AG04449 (cell line): ENCODE measurements at places on chromosomes 5 and 9.
A peak's percentile ranks its signal among the peaks of the same experiment; 100 is the strongest.

DNA sequence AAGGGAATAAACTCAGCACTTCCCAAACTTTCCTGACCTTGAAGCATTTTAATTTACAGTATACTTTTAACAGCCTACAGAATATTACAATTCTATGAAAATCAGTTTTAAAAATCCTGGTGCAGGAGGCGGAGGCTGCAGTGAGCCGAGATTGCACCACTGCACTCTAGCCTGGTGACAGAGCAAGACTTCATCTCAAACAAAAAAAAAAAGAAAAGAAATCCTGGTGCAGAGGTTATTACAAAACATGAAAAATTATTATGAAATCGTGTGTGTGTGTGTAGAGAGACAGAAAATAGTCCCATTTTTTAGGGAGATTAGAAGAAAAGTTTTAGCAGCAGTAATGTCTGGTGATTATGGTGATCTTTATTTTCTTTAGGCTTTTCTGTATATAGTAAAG, 26.9 kb downstream of the GOLPH3 start:
- no peak for DNase-seq

DNA sequence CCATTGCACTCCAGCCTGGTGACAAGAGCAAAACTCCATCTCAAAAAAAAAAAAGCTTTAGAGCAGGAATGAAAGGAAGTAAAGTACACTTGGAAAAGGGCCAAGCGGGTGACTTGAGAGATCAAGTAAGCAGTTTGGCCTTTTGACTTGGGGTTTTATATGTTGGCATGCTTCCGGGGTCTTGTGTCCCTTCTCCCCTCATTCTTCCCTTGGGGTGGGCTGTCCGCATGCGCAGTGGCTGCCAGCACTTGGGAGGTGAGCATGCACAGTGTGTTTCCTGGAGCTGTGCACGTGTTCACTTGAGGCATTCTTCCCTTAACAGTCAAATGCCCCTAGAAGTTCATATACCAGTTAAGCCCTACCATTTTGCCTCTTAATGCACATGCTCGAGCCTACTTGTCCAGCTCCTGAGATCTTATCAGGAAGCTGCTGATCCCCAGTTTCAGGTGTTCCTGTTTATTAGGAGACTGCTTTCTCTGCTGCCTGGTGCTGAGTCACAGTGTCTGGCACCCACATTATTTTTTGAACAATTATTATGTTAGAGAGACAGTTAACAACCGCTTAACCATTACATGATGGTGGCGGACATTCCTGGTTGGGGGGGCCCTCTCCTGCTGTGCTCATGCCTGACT, 32.6 kb upstream of the PRRC2B start:
- no peak for DNase-seq

DNA sequence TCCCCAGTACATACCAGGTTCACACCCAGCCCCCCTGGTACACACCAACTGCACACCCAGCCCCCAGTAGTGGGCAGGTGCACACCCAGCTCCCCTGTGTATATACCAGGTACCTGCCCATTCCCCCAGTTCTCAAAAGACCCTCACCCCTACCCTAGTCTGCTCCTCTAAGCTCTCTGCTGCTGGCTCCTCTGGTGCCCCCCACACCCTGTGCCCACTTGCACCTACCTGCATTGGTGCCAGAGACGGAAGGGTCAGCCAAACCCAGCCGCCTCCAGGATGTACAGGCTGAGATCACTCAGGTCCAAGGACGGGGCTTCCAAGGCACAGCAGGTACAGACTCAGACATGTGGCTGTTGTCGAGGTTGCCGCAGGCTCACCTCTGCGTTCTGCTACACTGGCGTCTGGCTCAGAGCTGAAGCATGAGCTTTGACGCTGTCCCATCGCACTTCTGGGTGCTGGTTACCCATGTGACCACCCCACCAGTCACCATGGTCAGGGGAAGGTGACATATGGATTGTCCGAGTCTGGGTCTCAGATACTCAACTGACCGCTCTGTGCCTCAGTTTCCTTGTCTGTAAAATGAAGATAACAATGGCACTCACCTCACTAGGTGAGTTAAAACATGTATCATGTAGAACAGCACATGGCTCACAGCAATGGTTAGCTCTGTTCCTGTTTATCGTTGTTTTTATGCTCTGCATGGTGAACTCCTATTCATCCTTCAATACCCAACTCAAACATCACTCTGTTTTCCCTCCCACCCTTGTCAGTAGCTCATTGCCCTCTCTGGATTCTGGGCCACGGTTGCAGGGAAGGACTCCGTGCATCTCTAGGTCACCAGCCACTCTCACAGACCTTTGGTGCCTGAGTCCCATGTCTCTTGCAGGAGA, 45.3 kb upstream of the SUSD3 start:
- no peak for DNase-seq

- DNase-seq: no peak
Observed at GRCh38 chr9:96574931-96575351, 44.7 kb downstream of the CDC14B start.

DNA sequence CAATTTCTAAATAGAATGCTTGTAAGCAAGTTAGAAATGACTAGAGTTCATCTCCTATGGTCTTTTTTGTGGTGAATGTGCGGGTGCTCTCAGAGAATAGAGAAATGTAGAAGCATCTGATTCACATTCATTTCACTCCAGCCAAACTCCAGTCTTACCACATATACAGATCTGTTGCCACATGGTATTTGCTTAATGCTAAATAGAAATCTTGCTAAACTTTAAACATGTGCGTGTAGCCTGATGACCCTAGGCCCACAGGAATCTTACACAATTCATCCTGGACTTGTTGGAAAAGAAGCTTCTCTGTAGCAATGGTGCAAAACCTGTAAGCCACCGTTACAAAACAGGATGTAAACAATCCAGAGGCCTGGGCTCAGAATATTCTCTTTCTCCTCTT, 135.2 kb downstream of the PCSK1 start:
- DNase-seq: peak; percentile 98

DNA sequence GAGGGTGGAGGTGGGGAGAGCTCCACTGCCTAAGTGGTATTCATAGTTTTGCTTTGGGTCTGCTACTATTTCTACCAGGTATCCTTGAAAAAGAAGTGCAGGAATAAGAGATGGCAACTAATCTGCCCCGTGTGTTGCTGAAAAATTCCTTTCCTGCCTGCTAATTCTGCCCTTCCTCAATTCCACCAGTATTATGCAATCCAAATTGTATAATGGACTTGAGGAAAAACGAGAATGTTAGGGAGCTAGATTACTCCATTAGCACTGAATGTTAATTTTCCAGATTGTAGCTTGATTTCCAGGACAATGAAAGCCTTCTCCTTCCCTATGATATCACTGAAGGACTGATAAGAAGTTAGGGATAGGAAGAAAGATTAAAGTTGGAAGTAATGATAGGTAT, 16.9 kb downstream of the ADAM19 start:
- DNase-seq: no peak

DNA sequence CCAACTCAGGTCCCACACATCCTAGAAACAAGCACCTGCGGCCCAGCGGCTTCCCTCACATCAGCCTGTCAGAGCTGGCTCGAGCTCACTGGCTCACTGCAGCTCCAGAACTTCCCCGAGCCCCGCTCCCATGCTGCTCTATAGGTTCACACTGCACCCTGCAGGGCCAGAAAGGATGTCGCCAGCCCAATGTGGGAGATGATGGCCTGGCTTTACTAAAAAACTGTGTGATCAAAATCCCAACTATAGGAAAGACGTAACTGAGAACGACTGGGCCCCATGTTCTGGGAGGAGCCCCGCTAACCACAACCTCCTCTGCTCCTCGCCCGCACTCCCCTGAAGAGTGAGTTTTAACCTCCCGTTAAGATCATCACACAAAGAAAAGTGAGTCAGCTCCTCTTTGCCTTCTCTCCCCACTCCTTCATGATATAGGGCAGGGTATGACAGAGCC, 4.6 kb downstream of the SURF4 start:
- no peak for DNase-seq

DNA sequence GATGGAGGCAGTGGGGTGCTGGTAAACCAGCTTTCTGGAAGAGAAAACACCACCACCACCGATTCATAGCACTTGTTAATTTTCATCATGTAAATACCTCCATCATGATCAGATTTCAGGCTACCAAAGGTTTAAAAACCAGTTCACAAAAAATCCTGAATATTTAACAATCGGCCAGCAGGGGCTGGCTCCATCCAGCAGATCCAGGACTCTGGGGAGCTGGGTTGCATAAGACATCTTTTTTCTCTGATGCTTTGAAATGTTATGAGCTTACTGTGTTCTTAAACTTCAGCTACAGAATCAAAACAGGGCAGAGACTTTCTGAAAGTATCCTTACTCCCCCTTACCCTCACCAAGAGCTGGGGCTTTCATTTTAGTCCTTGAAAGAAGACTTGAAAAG, 14.6 kb upstream of the RNF183 start:
- DNase-seq: no peak

DNA sequence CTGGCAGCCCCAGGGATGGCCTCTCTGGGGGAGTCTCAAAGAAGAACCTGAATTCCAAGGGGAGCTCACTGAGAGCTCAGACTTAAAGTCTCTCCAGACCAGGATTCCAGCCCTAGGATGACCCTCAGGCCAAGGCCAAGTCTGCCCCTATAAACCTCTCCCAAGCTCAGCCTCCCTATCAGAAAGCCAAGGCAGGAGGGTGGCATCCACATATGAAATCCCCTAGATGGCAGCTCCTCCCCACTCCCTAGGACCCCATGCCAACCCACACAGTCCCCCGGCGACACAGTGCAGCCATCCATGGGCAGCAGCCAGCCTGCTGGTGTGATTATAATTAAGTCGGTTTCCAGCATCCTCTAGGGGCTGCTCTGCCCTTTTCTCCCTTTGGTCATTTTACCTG, 269.9 kb downstream of the CDK5RAP2 start:
- no peak for DNase-seq

DNA sequence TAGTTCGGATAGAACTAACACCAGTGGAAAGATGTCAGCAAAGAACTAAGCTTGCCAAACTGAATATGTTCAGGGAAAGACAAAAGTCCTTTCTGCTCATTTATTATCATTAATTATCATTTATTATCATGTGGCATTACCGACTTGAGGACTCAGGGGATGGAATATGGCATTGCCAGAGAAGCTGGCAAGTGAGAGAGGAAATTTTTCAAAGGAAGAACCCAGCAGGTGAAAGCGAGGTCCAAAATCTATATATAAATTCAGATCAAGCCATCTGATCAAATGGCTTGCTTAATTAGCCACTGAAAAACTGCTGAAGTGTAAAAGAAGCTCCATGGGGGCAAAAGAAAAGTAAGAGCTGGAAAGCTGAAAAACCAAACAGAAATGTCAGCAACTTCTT, 1049.6 kb upstream of the SEMA6A start:
- DNase-seq: no peak

DNA sequence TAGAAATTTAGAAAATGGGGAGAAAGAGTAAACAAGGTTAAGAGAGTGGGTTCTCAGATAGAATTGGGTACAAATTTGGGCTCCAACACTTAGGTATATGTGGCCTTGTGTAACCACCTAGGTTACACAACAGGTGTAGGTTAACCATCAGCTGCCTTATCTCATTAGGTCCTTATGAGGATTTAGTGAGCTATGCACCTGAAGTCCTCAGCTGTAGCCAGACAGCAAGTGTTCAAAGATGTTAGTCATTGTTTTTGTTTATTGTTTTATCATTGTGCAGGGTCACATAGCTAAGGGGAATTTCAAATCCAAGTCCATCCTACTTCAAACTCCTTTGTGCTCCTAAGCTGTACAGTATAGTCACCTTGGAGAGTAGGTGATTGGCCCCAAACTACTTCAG, 970 bp upstream of the TRIM32 start:
- DNase-seq: no peak

GRCh38 chr5:150703762-150704161, 2.9 kb upstream of the RBM22 start:
- no peak for DNase-seq

- no peak for DNase-seq
Observed at GRCh38 chr5:111254613-111255012, 30.4 kb downstream of the CAMK4 start.
